ENCODE measurements at places on chromosomes 6 and 20.

DNA sequence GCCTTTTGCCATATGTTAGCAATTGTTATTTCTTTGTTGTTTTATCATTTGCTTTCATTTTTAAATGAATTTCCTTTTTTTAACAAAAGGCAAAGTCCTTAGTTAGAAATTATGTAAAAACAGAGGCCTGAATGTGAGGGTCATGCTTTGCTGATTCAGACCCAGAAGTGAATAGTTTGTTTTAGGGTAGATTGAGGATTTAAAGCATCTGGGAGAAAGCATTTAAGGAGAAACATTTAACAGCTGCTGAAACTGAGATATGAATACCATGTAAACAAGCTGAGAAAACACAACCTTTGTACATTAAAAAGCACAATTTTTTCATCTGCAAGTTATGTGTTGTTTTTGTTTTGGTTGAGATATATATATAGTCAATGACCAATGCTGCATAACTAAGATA, 8.0 kb downstream of the HTR1B start:
- no peak for DNase-seq

DNA sequence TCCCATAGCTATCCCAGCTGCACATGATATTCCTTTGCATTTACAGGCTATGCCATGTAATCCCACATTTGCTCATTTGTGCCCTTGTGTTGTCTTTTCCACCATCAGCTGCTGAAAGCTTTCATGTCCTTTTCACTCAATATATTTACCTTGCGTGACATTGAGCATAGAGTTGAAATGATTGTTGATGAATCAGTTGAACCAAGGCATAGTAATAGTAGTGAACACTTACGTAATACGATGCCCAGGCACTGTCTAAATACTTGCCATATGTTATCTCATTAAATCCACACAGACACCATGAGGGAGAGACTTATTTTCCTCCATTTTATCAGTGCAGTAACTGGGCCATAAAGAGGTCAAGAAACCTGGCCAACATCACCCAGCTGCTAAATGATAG, 13.1 kb downstream of the RNF8 start:
- DNase-seq, result no peak

DNA sequence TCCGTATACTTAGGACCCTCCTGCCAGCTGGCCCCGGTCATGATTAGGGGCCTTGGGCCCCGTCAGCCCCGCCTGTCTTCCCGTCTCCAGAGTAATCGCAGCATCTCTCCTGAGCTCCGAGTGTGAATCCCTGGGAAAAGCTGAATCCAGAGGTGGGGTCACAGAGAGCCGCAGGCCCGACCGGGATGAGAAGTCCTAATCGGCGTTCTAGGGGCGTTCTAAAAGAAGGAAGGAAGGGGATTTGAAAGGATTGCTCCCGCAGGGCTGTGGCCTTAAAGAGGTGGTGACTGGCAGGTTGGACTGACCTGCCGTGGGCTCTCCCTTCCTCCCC, 371 bp downstream of the HMGN4 start:
- DNase-seq, result no peak

GRCh38 chr6:93343476-93343875, 75.9 kb downstream of the EPHA7 start:
- DNase-seq, result no peak

DNA sequence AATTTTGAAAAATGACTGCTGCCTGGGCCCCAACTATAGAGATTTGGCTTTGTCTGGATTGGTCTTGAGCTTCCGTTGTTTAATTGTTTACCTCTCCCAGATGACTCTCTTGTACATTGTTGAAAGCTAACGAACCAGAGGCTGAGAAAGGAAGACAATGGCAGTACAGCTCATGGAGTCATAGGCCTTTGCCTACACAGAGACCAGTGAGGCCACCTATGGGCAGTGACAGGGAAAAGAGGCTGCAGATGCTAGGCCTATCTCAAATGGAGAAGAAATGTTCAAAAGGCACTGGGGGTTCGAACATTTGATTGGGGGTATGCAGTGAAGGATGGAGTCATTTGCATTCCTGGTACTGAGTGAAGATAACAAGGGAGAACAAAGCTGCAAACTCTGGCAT, 29.1 kb downstream of the OPN5 start:
- DNase-seq, result no peak

- DNase-seq, result no peak
Measured at GRCh38 chr6:117195728-117196127, 69.6 kb upstream of the VGLL2 start.

GRCh38 chr6:169807229-169807628, 55.8 kb downstream of the ERMARD start:
- DNase-seq, result no peak

DNA sequence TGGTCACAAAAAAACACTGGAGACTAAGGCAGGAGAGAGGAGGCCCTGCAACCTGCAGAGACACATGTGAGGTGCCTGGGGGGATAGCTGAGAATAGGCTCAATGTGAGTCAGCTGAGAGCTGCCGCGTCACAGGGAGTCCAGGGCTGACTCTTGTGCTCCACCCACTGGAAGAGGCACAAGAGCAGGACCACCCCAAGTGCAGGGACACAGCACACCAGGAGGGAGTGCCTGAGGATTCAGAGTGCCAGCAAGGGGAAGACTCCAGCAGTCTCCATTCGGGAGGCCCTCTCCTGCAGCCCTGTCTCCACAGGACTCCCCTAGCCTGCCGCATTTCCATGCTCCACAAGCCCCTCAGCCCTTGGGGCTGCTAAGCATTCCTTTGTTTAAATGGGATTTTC, 105.5 kb downstream of the HUS1B start:
- peak; percentile 5 for DNase-seq

GRCh38 chr6:158056355-158056754, 74.7 kb downstream of the SYNJ2 start:
- no peak for DNase-seq

DNA sequence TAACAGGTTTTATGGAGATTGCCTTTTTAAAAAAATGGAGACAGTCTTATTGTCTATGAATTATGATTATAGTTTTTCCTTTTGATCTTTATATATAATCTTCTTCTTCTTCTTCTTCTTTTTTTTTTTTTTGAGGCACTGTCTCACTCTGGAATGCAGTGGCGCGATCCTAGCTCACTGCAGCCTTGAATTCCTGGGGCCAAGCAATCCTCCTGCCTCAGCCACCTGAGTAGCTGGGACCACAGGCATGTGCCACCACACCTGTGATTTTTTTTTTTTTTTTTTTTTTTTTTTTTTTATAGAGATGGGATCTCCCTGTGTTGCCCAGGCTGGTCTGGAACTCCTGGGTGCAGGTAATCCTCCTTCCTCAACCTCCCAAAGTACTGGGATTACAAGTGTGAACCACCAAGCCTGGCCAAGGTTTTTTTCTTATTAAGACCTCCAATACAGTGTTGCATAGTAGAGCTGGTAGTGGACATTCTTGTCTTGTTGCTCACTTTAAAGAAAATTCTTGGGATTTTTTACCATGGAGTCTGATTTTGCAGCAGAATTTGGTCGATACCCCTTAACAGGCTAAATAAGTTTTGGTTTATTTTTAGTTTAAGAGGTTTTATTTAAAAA, 46.5 kb downstream of the STK4 start:
- no peak for DNase-seq

DNA sequence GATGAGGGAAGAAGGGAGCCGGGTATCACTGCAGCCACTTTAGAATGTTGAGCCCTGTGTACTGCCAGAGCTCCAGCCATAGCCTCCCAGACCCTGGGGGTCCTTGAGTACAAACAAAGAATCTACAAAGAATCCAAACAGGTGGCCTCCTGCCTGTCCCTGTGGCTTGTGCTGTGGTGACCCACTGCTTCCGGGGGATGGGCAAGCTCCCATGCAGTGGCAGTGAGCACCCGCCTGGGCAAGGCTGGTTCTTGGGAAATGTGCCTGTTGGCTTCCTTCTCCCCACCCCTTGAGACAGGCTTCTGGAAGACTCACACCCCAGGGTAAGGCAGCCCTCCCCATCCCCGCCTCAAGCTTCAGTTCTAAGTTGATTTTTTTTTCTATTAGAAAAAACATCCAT, 13.9 kb downstream of the SIRPA start:
- DNase-seq, result no peak

GRCh38 chr20:12084482-12084881, 166.8 kb downstream of the BTBD3 start:
- DNase-seq, result no peak

- DNase-seq, result no peak
Measured at GRCh38 chr6:12009876-12010634, 2.1 kb upstream of the HIVEP1 start.

GRCh38 chr6:160464744-160465143, 116.6 kb downstream of the SLC22A3 start:
- no peak for DNase-seq

GRCh38 chr6:80449726-80450125, 343.3 kb downstream of the BCKDHB start:
- no peak for DNase-seq

Data from stimulated activated CD8-positive, alpha-beta memory T cell treated with anti-CD3 and anti-CD28 coated beads, Interleukin-15, amount 100 ng/mL, for 4 hours (primary cell).